Caco-2 (cell line): ENCODE measurements at places on chromosomes 6 and 20.

DNA sequence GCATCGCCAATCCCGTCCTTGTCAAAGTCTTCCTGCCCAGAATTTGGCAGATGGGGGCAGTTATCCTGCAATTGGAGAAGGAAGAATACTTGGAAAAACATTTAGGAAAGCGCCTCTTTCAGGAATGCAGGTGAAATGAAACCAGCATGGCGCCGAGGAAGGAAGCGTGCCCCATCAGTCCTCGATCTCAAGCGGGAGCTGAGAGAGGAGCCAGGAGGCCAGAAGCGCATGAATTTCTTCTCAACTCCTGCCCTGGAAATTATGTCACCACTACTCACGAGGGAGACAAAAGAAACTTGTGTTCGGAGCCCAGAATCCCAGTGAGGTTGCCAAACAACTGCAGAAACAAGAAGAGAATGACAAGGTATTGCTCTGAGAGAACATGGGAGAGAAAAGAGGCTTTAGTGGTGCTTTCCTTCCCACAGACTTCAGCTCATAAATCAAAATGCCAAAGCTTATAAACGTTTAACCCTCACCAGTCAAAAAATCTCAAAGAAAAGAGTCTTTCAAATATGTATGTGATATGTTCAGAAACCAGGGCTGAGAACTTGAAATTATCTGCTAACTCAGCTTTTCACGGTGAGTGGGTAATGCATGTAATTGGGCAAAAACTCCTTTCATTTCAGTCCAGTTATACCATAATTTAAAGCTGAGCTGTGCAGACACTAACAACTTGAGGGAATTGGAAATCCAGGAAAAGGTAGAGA is 23.9 kb downstream of the THBS2 start:
- H3K4me3 ChIP-seq: no peak overlapping the region
- H3K27me3 ChIP-seq: no peaks in the 10 kb centered on the region
- no peaks in the 10 kb centered on the region for H3K36me3 ChIP-seq
- H3K27ac ChIP-seq: no peak overlapping the region

DNA sequence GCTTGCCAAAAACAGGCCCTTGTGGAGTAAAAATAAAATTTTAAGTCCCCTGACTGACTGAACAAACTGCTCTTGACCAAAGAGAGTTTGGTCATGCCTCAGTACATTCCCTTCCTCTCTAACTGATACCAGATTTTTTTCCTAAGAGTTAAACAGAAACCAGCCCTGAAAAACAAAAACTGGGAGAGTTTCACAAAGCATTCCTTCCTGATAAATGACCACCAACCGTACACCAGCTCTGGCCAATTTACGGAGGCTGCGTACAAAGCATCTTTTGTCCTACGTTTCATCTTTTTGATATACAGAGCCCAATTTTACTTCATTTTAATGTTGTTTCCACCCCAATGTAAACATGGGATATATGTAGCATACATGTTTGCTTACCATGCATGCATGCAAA is 477.4 kb upstream of the HTR1E start:
- no peak overlapping the region for H3K27ac ChIP-seq
- DNase-seq: no peak
- no peaks in the 10 kb centered on the region for H3K36me3 ChIP-seq
- no peak overlapping the region for H3K4me3 ChIP-seq
- H3K27me3 ChIP-seq: no peaks in the 10 kb centered on the region
- H3K4me1 ChIP-seq: no peaks in the 10 kb centered on the region

DNA sequence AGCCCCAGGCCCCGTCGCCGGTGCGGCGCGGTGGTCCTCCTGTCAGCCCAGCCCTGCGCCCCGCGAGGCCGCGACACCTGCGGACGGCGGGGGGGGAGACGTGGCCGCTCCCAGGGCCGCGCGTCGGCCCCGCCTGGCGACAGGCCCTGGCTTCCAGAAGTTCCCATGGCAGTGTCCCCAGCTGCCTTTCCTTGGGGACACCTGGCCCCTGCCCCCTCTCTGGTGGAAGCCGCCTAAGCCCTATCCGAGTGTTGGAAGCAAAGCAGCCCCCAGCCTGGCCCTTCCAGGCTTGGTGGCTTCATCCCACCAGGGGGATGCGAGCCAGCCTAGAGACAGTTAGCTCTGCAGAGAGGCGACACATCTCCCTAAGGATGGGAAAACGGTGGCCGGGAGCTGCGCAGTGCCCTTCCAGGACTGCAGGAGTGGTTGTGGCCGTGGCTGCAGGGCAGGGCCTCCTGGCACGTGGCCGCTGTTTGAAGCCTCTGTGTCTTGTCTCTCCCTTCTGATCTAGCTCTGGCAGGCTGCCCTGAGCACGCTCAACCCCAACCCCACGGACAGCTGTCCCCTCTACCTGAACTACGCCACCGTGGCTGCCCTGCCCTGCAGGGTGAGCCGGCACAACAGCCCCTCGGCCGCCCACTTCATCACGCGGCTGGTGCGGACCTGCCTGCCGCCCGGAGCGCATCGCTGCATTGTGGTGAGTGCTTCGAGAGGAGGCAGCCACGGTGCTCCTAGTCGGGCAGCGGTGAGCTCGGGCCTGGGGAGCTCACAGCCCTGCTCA is 816 bp downstream of the NPEPL1 start:
- no peaks in the 10 kb centered on the region for H3K27me3 ChIP-seq
- H3K27ac ChIP-seq: peak overlapping the region; percentile 57
- peaks cover 1% of the 10 kb centered on the region; the same call in 1 of the 2 replicates for H3K36me3 ChIP-seq

DNA sequence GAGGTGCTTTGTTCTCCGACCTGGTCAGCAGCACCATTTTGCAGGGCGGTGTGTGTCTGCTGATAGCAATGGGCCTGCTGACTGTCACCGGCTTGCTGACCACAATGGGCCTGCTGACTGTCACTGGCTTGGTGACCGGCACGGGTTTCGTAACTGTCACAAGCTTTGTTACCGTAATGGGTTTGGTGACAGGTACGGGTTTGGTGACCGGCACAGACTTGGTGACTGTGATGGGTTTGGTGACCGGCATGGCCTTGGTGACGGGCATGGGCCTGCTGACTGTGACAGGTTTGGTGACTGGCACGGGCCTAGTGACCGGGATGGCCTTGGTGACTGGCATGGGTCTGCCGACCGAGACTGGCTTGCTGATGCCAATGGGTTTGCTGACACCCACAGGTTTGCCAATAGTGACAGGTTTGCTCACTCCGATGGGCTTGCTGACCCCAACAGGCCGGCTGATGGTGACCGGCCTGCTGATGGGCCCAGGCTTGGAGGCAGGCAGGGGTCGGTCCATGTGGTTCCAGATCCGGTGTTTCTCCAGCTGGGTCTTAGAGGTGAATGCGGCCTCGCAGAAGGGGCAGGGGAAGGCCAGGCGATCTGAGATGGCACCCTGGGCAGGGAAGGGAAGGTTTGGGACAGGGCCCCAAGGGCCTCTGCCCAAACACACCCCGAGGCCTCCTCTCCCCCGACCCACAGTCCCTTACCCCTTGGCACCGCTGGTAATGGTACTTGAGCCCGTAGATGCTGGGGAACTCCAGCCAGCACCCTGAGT is 3.4 kb downstream of the ZNF512B start:
- H3K27me3 ChIP-seq: no peaks in the 10 kb centered on the region
- H3K4me1 ChIP-seq: peaks cover 16% of the 10 kb centered on the region
- DNase-seq: peak; percentile 53
- no peak overlapping the region for H3K4me3 ChIP-seq
- H3K27ac ChIP-seq: peak overlapping the region; percentile 15

GRCh38 chr6:138719011-138719635 is 54.4 kb upstream of the CCDC28A start:
- peaks cover 14% of the 10 kb centered on the region for H3K4me1 ChIP-seq
- no peak overlapping the region for H3K27ac ChIP-seq
- no peak for DNase-seq

GRCh38 chr20:40251284-40251932 is 437.6 kb downstream of the MAFB start:
- no peak overlapping the region for H3K4me3 ChIP-seq
- no peaks in the 10 kb centered on the region for H3K4me1 ChIP-seq
- no peak overlapping the region for H3K27ac ChIP-seq
- DNase-seq: peak; percentile 72
- H3K36me3 ChIP-seq: no peaks in the 10 kb centered on the region
- no peaks in the 10 kb centered on the region for H3K27me3 ChIP-seq

DNA sequence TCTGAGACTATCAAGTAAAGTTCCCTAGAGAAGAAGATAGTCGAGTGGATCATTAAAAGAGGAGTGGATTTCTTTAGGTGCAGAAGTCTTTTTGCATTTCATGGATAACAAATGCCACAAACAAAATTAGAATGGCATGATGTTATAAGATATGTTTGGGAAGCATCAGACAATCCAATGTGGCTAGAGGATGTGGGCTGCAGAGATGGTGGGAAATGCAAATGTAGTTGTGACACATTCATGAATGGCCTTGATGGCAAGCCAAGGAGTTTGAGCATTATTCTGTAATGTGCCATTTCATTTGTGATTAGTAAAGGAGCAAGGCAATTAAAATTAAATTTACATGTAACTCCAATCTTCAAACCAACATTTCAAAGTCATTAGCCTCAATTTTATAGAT is 211.9 kb downstream of the CENPW start:
- H3K27me3 ChIP-seq: no peaks in the 10 kb centered on the region
- H3K4me1 ChIP-seq: no peaks in the 10 kb centered on the region
- no peak overlapping the region for H3K4me3 ChIP-seq
- no peaks in the 10 kb centered on the region for H3K36me3 ChIP-seq

DNA sequence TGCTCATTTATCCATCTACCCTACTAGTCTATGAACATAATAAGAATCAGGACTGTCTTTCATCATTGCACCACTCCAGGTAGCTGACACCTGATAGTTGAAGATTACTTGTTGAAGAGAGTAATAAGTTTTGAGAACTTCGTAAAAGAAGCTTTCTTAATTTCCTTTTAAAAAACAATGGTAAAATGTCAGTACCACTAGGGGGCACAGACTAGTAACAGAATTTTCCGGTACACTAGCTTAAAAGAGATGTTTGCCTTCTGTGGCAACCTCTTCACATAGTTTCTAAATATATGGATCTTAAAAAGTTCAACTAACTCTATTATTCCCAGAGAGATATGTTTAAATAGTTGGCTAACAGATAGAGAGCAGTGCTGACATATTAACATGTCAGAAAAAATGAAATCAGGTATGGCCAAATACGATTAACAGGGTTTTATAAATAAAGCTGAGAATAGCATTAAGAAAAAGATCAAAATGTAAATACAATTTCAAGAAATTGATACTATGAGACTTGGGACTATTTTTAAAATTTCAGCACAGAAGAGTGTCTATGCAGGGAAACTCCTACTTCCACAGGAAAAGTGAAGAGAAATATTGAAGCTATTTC is 5.4 kb upstream of the KCNQ5 start:
- H3K27me3 ChIP-seq: no peaks in the 10 kb centered on the region
- H3K4me3 ChIP-seq: no peak overlapping the region
- H3K4me1 ChIP-seq: no peaks in the 10 kb centered on the region
- no peak overlapping the region for H3K27ac ChIP-seq

- DNase-seq: peak; percentile 27
- no peak overlapping the region for H3K27ac ChIP-seq
- H3K4me1 ChIP-seq: no peaks in the 10 kb centered on the region
- no peak overlapping the region for H3K4me3 ChIP-seq
- no peaks in the 10 kb centered on the region for H3K36me3 ChIP-seq
Observed at GRCh38 chr6:80742481-80742880, 636.0 kb downstream of the BCKDHB start.

- no peak for DNase-seq
- no peak overlapping the region for H3K4me3 ChIP-seq
- H3K4me1 ChIP-seq: no peaks in the 10 kb centered on the region
- no peak overlapping the region for H3K27ac ChIP-seq
Observed at GRCh38 chr20:21214431-21214830, 88.5 kb downstream of the KIZ start.

DNA sequence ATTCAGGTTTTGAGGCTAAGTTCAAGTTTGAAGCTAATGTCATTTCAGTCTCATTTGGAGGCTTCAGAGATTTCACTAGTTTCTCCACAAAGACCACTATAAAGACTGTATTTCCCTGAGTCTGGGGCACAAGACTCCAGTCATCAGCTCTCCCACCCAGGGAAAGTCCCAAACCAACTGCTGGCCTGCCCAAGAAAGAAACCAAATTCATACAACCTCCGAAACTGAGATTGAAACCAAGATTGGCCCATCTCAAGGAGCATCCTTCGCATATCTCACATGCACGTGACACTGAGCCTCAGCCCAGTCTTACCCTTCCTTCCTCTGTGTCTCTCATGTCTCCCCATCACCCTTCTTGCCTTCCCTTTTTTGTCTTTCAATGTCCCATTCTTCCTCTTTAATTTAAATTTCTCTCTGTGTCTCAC is 3.5 kb upstream of the LTA start:
- H3K4me1 ChIP-seq: peaks cover 4% of the 10 kb centered on the region
- H3K27me3 ChIP-seq: no peaks in the 10 kb centered on the region
- no peak overlapping the region for H3K27ac ChIP-seq
- no peak for DNase-seq
- no peaks in the 10 kb centered on the region for H3K36me3 ChIP-seq

- no peaks in the 10 kb centered on the region for H3K27me3 ChIP-seq
- DNase-seq: no peak
- no peaks in the 10 kb centered on the region for H3K36me3 ChIP-seq
- no peaks in the 10 kb centered on the region for H3K4me1 ChIP-seq
- H3K27ac ChIP-seq: no peak overlapping the region
Observed at GRCh38 chr6:154721460-154721859, 11.8 kb upstream of the SCAF8 start.

- peak; percentile 81 for DNase-seq
- peaks cover 6% of the 10 kb centered on the region; the same call in 1 of the 2 replicates for H3K4me1 ChIP-seq
- H3K27me3 ChIP-seq: no peaks in the 10 kb centered on the region
- H3K4me3 ChIP-seq: peak within 1 kb of the TSS; percentile 63
- no peaks in the 10 kb centered on the region for H3K36me3 ChIP-seq
Observed at GRCh38 chr6:116060572-116061283, at the start of gene FRK. FRK (minus strand) TSS chr6:116060891; CDS start chr6:116060311, 580 bp downstream.

DNA sequence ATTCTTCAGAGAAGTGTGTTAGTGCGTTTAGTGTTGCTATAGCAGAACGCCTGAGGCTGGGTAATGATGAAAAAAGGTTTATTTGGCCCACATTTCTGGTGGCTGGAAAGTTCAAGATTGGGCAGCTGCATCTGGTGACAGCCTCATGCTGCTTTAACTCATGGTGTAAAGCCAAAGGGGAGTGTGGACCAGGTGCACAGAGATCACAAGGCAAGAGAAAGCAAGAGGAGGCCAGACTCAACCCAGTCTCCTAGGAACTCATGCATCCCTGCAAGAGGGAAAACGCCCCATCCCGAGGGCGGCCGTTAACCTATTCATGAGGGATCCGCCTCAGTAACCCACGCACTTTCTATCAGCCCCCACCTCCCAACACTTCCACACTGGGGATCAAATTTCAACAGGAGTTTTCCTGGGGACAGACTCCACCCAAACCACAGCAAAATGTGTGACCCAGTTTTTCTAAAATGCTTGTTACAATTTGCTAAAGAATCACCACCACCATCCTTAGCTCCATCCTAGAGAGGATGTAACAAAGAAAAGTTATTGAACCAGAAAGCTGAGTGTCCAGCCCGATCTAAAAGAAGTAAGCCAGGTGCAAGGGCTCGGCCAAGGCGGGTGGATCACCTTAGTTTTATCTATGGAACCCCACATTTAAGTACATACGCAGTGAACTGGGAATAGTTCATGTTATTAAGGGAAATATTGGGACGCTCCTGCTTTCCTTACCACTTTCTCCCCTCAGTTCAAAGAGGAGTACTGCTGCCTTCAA is 164.8 kb downstream of the QKI start:
- H3K4me3 ChIP-seq: no peak overlapping the region
- DNase-seq: no peak
- no peaks in the 10 kb centered on the region for H3K27me3 ChIP-seq
- no peaks in the 10 kb centered on the region for H3K36me3 ChIP-seq
- H3K4me1 ChIP-seq: no peaks in the 10 kb centered on the region

GRCh38 chr20:8005033-8005432 is 14.5 kb downstream of the TMX4 start:
- H3K4me3 ChIP-seq: no peak overlapping the region
- no peaks in the 10 kb centered on the region for H3K27me3 ChIP-seq
- DNase-seq: no peak
- no peaks in the 10 kb centered on the region for H3K36me3 ChIP-seq

GRCh38 chr6:153814136-153814535 is 224.9 kb upstream of the OPRM1 start:
- peaks cover 4% of the 10 kb centered on the region; the same call in 1 of the 2 replicates for H3K4me1 ChIP-seq
- no peaks in the 10 kb centered on the region for H3K36me3 ChIP-seq
- no peak overlapping the region for H3K4me3 ChIP-seq
- H3K27me3 ChIP-seq: no peaks in the 10 kb centered on the region
